K562 (cell line): ENCODE measurements at places on chromosomes 13 and 19. TPM values are rescaled to one million over a fixed set of nuclear protein-coding genes. Genes with fewer than 3 reads are reported as not detected.

Gene PTH2
- total RNA-seq = 0.60 and 1.3 TPM in 2 replicates

DNA sequence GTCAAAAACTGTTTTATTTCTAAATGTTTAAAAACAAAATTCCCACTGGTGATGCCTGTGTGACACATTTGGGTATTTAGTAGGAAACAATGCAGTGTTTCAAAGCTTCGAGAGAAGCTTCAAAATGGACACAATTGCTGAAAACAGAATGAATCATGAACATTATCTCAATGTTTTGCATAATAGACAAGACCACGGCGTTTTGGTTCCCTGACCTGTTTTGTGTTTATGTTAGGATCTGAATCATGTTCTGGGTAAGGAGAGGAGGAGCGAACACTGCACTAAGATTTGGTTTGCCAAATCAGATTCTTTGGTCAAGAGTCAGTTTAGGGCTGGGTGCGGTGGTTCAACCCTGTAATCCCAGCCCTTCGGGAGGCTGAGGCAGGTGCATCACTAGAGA, 42.2 kb downstream of the IFT88 start:
- no peak for DNase-seq

- peak; percentile 88 for DNase-seq
Observed at GRCh38 chr19:49157445-49158224, at the start of gene TRPM4. Gene TRPM4 (plus strand): TSS chr19:49157792. CDS start chr19:49157867, 75 bp downstream.

DNA sequence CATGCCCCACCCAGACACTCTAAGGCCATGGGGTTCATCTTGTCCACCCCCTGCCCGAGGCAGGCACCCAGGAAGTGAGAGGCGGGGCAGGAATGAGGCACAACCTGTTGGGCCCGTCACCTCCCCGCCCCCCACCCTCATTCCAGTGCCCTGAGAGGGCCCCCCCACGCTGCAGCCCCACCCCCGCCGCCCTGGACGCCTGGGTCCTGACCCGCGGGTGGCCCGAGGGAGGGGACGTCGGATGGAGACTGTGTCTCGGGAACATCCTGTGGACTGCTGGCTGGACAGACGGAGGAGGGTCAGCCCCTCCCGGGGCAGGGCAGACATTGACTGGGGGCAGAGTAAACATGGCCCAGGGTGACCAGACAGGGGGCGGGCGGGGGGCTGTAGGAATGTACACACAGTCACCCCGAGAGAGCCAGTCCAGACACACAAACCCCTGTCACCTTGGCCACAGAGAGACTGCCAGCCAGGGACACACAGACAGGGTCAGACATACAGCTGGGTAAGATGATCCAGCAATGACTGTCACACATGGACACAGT, 7.4 kb upstream of the JUNB start:
- DNase-seq = peak; percentile 38

DNA sequence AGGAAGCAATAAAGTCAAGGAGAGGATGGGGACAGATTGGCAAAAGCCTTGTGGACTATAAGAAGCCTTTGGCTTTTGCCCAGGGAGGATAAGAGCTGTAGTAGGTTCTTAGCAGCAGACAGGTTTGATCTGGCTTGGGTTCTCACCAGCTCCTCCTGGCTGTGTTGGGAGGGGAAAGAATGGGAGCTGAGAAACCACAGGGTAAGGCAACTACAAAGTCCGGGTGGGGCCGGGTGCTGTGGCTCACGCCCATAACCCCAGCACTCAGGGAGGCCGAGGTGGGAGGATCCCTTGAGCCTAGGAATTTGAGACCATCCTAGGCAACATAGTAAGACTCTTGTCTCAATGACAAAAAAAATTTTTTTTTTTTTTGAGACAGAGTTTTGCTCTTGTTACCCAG, 20.6 kb downstream of the NECTIN2 start:
- no peak for DNase-seq

DNA sequence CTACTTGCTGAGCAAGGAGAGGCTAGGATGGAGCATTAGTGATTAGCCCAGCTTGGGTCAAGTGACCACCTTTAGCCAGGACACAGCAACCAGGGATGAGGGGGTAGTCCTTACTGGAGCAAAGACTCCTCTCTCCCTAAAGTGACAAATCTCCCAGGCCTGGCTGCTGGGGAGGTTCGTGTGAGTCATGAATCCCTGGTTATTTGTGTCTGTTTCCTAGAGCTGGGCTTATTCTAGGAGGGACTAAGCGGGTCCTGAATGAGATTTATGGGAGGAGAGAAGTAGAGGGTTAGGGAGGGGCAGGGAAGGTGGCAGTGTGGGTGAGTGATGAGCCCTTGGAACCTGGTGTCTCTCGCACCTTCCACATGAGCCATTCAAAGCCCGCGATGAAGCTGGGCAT, 487.3 kb downstream of the TSHZ3 start:
- DNase-seq = no peak
